ENCODE measurements at places on chromosomes 5 and 9.

- no peak for DNase-seq
Observed at GRCh38 chr9:80417211-80417773, 845.5 kb downstream of the TLE4 start.

DNA sequence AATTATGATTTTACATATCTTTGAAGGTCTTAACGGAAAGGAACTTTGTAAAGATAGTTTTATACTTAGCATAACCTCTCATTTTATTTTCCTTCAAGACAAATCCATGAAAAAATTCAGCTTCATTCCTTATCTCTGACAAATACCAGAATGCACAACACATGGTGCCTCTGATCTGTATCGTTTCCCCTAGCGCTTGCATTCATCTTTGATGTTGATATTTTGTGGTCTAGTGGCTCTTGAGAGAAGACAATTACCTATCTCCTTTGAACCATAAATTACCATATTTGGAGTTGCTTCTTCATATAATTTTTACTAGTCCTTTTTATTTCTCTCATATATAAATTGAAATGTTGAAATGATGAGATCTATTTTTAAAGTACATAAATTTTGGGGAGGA lies 551.3 kb downstream of the PDE4D start:
- peak; percentile 84 for DNase-seq

DNA sequence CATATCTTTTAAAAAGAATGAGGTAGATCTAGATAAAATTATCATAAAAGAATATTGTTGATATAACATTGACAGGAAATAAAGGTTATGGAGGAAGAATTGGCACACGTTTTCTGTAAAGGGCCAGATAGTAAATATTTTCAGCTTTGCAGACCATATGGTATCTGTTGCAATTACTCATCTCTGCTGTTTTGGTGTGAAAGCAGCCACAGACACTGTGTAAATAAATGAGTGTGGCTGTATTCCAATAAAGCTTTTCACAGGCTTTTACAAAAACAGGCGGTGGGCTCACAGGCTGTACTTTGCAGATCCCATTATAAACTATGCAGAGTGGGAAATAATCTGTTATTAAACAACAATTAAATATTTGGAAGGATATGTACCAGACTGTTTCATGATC lies 87.4 kb downstream of the SGCD start:
- DNase-seq, result no peak

- DNase-seq, result no peak
Observed at GRCh38 chr9:37975639-37976038, 71.7 kb upstream of the SLC25A51 start.

GRCh38 chr5:177963966-177964365 lies 32.1 kb downstream of the PROP1 start:
- DNase-seq, result no peak

DNA sequence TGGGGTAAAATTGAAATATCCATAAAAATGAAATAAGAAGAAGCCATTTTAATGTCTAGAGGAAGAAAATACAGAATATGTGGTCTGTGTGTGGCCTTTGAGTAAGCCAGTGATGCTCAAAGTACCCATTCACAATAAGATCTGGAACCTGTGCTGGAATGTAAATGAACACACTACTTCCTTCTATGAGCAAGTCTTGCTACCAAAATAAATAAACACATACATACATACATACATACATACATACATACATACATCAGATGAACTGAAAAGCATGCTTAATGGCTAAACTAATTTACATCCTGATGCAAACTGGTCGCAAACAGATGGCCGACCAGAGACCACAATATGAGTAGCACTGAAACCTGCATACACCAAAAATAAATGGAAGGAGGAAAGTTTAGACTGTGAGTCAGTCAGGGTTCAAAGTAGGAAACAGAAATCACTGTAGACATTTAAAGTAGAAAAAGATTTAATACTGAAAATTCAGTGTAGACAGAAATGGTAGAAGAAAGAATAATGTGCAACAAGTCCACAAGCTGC lies 317.6 kb downstream of the CAAP1 start:
- DNase-seq, result no peak

DNA sequence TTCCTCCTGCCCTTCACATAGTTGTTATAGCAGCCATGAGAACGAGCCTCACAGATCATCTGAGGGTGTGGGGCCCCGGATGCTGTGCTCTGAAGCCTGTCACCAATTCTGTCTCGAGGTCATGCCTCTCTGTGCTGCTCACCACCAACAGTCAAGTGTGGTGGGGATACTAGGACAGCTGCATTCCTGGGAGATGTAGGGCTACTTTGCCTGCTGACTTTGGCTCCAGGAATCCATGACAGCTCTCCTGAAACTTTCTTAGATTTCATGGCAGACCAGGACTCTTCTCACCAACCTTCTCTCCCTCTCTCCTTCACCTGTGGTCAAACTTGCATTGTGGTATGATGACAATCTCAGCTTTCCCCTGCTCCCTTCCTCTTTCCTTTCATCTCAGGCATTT lies 395.9 kb downstream of the PSAT1 start:
- DNase-seq, result no peak

All from NCI-H2029 treated with DMSO at 0.1 percent for 48 hours (cell line).